Spinal cord (tissue), 10 donors: ENCODE measurements at places on chromosomes 7 and 10. TPM values are rescaled to one million over a fixed set of nuclear protein-coding genes. Genes with fewer than 3 reads are reported as not detected.

DNA sequence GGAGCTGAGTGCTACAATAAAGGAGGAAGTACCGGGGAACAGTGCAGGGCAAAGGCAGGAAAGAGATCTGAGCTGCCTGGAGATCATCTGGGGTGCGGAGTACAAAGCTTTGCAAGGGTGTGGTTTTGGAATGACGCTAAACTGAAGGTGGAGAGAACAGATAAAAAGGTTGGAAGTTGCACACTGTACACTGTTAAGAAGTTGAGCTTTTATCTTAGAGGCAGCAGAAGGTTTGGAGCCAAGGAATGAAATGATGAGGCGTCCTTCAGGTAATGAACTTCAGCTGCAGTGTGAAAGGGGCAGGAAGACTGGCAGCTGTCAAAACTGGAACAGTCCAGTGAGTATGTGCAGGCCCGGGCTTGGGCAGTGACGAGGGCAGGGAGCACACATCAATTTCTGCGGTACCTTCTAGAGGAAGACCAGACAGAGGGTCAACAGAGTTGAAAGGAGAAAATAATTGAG lies 7.2 kb upstream of the ANKRD61 start:
- H3K4me1 ChIP-seq = peaks cover 4% of the 10 kb centered on the region
- no peak overlapping the region for H3K4me3 ChIP-seq
- H3K36me3 ChIP-seq = peaks cover 87% of the 10 kb centered on the region
- DNase-seq = no peak
- H3K27ac ChIP-seq = no peak overlapping the region

DNA sequence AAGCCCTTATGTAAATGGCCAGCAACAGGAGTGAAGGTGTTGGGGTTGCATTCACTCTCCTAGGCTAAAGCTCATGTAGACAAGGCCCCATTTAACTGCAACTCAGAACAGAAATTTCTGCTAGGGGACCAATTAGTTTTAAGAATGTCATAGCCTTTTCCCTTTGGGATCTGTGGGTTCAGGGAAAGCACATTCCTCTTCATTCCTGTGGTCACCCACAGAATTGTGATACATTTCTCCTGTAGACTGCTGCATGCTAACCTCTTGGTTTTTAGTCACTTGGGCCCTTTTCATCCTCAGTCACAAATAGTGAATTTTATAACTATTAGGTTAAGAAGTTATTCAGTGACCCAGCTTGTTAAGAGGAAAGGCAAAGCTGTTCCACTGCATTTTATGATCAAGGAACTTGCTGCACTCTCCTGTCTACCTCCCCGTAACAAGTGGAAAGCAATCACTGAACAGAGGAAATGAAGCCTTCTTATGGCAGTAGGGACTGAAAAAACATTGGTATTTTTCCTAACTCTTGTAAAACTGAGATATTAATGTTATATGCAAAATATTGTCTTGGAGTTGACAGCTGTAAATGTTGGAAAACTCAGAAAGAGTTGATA lies 124.9 kb downstream of the SND1 start:
- no peaks in the 10 kb centered on the region for H3K36me3 ChIP-seq
- H3K27me3 ChIP-seq = no peaks in the 10 kb centered on the region
- H3K4me3 ChIP-seq = no peak overlapping the region
- no peak for DNase-seq

GRCh38 chr7:23205909-23206767 lies 24.3 kb downstream of the NUP42 start:
- H3K4me3 ChIP-seq = peak overlapping the region; percentile 35
- no peaks in the 10 kb centered on the region for H3K27me3 ChIP-seq
- H3K27ac ChIP-seq = peak overlapping the region; percentile 73
- H3K4me1 ChIP-seq = peaks cover 4% of the 10 kb centered on the region
- peaks cover 9% of the 10 kb centered on the region for H3K36me3 ChIP-seq

- no peak overlapping the region for H3K4me3 ChIP-seq
- no peak overlapping the region for H3K27ac ChIP-seq
- no peaks in the 10 kb centered on the region for H3K27me3 ChIP-seq
- H3K4me1 ChIP-seq = peaks cover 68% of the 10 kb centered on the region
- peaks cover 75% of the 10 kb centered on the region for H3K36me3 ChIP-seq
Observed at GRCh38 chr7:595621-596010, 76.0 kb upstream of the PDGFA start.

GRCh38 chr10:102714621-102715455 lies at the start of gene SFXN2:
TSS of gene SFXN2 (plus strand) at chr10:102714636. CDS start at chr10:102726637, 12,001 bp downstream.
- peaks cover 6% of the 10 kb centered on the region for H3K36me3 ChIP-seq
- peak within 1 kb of the TSS; percentile 97 for H3K27ac ChIP-seq
- H3K27me3 ChIP-seq = no peaks in the 10 kb centered on the region
- DNase-seq = peak; percentile 48

The PCLO gene
- 53.5 TPM for total RNA-seq

- peak overlapping the region; percentile 65 for H3K4me3 ChIP-seq
- DNase-seq = peak; percentile 84
- H3K27me3 ChIP-seq = peaks cover 20% of the 10 kb centered on the region
- no peaks in the 10 kb centered on the region for H3K36me3 ChIP-seq
Observed at GRCh38 chr7:131107337-131108211, 220.1 kb upstream of the MKLN1 start.

- DNase-seq = no peak
- H3K36me3 ChIP-seq = no peaks in the 10 kb centered on the region
- no peak overlapping the region for H3K4me3 ChIP-seq
- H3K27ac ChIP-seq = no peak overlapping the region
- H3K4me1 ChIP-seq = peaks cover 18% of the 10 kb centered on the region
Observed at GRCh38 chr7:104327534-104327933, 869 bp upstream of the LHFPL3 start.
